Kidney (tissue), 22 donors: ENCODE measurements at places on chromosomes 12 and 14. TPM values are rescaled to one million over a fixed set of nuclear protein-coding genes. Genes with fewer than 3 reads are reported as not detected.

GRCh38 chr12:129530984-129531383 is 372.8 kb downstream of the TMEM132D start:
- DNase-seq = no peak

DNA sequence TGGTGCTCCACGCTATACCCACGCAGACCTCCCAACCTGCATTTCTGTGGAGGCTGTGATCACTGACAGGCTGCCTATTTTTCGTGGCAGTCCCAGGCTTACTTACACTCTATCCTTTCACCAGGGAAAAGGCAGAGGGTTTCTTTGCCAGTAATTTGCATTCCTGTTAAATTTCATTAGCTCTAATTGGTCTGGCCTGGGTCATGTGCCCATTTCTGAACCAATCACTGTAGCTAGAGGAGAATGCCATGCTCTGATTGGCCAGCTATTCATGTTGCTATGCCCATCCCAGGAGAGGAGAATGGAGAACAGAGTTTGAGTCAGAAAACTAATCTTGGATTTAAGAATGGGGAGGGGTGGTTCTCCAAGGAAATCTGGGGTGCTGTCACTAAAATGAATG is 43.2 kb upstream of the TUNAR start:
- DNase-seq = no peak

Gene OR6C6
- not detected for total RNA-seq

DNA sequence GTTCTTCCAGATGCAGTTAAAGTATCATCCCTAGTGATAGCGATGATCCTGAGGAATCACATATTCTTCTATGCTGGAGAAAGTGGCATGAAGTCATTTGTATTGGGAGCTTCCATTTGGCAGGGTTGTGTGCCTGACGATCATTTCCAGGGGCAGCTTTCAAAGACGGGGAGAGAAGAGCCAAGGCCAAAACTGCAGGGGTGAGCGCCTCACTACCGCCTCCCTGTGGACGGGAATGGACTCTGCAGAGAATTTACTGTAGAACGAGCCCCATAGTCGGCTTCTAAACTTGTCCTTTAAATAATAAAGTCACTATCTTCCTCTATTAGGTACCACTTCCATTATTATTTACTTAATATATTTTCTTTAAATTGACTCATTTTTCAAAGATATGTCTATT is 555.9 kb upstream of the TMEM132C start:
- DNase-seq = no peak
